Skeletal muscle tissue (tissue), 5 donors: ENCODE measurements at places on chromosomes 3 and 15. TPM values are rescaled to one million over a fixed set of nuclear protein-coding genes. Genes with fewer than 3 reads are reported as not detected.

The SH2D7 gene
- total RNA-seq = not detected

The RBP2 gene
- not detected for total RNA-seq

The C3orf18 gene
- 11.5 TPM for total RNA-seq

The MKRN2OS gene
- total RNA-seq = not detected

The GCHFR gene
- total RNA-seq = 1.6 TPM
